ENCODE measurements at places on chromosomes 6 and 20.

- no peak for DNase-seq
Measured at GRCh38 chr6:52931351-52931750, 21.9 kb upstream of the GSTA3 start.

- DNase-seq: no peak
Measured at GRCh38 chr6:69881322-69882151, 15.2 kb downstream of the COL19A1 start.

DNA sequence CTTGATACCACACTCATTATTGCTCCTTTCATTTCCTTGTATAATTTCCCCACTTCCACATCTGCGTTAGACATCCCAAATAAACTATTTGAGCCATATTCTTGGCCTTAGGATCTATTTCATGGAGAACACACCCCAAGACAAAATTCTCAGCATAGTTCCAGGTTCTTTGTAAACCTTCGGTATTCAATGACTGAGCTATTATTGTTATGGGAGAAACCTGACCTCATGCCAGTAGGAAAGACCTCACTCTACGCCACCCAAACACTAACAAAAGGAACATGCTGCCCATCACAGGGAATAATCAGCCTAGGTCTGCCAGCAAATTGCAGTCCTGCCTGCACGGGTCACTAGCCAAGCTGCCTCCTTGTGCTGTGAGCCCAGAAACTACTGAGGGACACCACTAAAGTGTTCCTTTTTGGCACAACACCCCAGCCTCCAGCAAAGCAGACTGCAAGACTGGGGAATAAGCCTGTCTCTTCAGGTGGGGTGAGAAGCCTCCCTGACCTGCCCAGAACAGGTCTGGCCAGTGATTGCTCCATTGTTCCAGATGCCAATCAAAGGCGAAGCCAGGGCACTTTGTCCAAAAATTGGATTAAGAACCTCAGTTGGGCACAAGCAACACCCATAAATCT lies 371.8 kb downstream of the MAFB start:
- DNase-seq: no peak

- DNase-seq: no peak
Measured at GRCh38 chr20:3998998-3999397, 16.4 kb downstream of the RNF24 start.

GRCh38 chr6:121828146-121828886 lies 392.9 kb downstream of the GJA1 start:
- no peak for DNase-seq

- DNase-seq: no peak
Measured at GRCh38 chr20:32597714-32598113, 12.6 kb upstream of the NOL4L start.

DNA sequence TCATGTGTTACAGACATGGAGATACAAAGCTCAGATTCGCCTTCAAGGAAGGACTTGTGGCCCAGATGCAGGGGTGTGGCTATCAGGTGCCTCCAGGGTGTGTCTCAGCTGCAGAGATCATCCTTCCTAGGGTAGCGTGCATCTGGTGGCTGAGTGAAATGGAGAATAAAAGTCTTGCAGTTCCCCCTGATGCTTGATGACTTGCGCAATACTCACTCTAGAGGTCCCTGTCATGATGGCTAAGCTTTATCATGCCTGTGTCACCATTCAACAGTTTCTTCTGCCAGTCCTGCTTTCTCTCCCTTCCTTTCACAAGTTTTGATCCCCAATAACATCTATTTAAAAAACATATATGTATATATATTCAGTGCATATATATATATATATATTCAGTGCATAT lies 228.1 kb downstream of the PAX1 start:
- no peak for DNase-seq

DNA sequence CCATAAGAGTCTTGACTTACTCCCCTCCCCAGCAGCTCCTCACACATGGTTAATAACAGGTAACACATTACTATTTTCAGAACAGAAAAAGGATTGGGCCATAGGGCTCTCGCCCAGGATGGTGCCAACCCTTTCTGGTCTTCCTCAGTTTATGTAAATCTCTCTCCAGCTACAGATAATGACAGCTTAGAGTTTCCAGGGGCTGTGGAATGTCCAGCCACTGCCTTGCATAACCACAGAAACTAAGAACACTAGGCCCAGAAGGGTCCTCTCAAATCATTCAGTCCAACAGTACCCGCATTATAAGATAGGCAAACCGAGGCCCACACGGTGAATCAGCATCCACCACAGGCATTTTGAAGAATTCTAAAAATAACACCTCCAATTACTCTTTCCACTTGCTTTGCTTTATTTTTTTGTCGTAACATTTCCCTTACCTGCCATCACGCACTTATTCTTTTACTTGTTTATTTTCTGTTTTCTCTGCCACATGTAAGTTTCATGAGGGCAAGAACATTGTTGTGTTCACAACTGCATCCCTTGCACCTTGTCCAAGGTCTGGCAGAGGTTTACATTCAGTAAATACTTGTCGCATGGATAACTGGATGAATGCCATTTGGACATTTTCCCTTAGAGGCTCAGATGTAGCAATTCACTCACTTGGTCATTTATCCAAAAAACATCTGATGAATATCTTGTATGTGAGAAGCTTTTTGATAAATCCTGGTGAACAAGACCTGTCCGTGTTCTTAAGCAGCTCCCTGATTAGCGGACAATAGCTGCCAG lies 6.4 kb upstream of the SDC4 start:
- DNase-seq: no peak

GRCh38 chr6:73734832-73735453 lies 38.9 kb downstream of the CD109 start:
- no peak for DNase-seq

DNA sequence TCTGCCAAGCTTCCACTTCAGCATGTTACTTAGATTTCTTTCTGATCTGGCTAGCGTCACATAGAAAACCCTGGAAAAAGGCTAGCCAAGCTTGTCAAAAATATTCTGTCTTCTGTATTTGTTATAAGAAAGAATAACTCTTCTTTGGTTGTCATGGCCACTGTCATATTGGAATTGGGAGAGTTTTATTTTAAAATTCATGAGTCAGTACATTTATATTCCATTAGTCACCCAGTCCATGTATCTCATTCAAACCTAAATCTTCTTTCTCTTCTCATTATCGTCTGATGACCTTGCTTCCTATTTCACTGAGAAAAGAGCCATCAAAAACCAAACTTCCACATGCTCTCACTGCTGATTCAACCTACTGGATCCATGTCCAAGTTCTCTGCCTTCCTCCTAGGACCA lies 65.7 kb downstream of the EPM2A start:
- DNase-seq: no peak

DNA sequence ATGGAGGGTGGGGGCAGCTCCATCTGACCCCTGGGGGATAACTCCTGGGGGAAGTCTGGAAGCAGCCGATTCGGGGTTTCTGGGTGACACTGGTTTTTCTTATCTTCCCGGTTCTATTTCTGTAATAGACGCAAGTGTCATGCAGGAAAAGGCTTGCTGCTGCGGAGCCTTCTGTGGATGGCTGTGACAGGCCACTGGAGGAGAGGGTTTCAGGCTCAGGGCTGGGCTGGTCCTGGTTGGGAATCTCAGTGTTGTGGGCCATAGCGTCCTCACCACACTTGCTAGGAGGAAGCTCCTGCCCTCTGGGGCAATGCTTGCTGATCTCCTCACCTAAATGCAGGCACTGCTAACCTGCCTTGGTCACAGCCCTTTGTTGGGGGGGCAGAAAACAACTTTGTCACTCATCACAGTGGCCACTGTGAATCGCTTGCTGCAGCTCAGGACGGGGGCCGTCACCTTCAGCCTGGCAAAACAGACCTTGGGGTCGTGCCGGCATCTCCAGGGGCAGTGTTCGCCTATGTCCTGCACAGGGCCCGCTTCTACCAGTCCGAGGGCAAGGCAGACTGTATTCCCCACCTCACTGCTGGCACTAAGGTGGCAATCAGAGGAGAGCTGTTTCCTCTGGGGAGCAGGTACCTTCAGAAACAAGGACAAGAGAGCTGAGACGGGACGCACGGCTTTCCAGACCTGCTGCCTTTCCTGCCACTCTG lies 4.4 kb upstream of the TUBB1 start:
- no peak for DNase-seq

GRCh38 chr6:43927532-43928210 lies 157.7 kb downstream of the VEGFA start:
- no peak for DNase-seq

- DNase-seq: no peak
Measured at GRCh38 chr20:36112112-36112511, 42.4 kb upstream of the EPB41L1 start.

DNA sequence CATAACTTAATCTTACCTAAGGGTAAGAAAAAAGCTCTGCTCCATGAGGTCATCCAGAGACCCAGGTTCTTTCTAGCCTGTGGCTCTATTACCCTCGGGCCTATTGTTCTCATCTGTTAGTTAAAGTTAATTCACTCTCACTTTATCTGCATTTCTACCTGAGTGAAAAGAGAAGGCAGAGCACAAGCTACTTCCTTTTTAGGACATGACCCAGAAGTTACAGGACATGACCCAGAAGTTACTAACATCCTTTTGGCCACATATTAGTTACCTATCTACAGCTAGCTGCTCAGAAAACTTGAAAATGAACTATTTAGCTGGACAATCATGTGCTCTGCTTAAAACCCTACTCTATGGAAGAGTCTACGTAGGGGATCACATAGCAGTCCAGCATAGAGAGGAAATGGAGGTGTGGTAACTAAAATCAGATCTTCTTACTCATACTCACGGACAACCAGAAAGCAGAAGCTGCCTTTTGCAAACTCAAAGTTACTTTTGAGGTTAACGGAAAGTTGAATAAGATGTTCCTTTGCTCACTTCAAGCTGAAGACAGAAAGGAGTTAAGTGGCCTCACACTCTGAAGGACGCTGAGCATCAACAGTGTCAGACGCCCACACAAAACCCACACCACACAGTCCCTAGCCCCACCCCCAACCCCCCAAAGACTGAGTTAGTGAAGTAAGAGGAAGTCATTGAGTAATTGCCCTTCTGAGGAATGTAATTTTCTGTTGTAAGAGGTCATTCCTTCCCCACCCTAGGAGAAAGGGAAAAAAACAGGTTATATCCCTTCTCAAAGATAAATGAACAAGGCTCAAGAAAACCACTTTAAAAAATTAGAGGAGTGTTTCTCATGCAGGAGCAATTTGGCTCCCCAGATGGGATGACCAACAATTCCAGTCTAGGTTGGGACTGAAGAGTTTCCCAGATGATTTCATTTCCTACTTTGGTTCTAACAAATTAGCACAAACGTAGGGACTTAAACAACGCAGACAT lies 45.9 kb upstream of the TAB2 start:
- DNase-seq: peak; percentile 80

DNA sequence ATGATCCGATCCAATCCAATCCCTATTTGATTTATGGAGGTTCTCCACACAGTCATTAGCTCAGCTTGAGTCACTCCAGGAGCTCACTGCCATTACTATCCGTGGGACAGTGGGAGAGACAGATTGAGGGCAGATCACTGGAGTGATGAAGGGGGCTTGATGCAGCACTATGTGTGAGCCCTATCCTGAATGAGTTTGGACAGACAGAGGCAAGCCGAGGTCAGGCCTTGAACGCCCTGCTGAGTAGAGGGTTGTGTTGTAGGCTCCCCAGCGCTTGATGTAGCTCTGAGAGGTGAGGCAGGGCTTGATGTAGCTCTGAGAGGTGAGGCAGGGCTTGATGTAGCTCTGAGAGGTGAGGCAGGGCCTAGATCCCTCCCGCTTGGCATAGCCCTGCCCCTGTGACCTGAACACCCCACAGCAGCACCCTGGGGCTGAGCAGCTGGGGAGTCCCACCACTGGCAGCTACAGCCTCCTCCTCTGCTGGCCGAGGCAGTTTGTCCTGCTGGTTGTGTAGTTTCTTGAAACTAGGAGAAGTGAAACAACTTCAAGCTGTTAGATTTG lies 58.7 kb downstream of the ZFAND3 start:
- no peak for DNase-seq

GRCh38 chr20:47551841-47552240 lies 50.2 kb downstream of the NCOA3 start:
- no peak for DNase-seq

- no peak for DNase-seq
Measured at GRCh38 chr6:13495112-13495776, 7.8 kb upstream of the GFOD1 start.

GRCh38 chr20:62063315-62063980 lies 2.2 kb downstream of the TAF4 start:
- DNase-seq: no peak

DNA sequence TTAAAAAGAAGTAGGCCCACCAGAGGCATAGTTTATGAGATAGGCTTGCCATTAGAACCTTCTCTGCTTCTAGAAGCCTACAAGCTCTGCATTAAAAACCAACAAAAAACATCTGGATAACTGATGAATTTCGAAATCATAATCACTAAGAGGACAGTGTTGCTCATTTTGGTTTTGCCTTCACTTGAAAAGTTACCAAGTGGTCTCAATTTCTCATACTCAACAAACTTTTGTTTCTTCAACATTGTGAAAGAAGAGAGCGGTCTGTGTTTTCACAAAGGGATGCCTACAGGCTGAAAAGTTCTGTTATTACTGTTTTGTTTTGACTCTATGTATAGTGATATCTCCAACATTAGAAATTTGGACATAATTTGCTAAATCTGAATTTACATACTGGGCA lies 98.9 kb downstream of the PDSS2 start:
- no peak for DNase-seq

DNA sequence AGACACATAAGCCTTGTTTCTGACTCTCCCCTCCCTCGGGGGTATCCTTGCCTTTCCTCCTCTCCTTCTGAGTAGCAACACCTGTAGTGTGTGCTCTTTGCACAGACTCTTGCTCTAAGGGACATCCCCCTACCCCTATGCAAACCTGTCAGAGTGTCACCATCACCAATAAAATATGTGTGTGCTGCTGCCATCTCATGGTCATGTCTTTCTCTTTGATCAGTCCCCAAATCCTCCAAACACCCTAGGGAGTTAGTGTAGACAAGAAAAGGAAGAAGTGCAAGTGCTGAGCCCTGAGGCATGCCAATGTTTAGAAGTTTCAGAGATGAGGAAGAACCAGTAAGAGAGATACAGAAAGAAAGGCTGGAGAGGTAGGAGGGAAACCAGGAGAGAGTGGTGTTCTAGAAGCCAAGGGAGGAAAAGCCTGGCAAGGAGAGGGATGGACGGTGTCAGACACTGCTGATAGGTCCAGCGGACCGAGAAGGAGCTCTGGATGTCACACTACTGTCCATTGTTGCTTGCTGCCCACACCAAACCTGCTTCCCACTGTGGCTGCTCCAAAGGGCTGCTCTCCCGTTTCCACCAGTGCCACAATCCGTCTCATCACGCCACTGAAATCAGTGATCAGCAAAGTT lies 16.4 kb downstream of the TRMT6 start:
- DNase-seq: no peak

GRCh38 chr6:150312395-150312794 lies 56.4 kb upstream of the IYD start:
- no peak for DNase-seq

All from activated CD4-positive, alpha-beta T cell treated with anti-CD3 and anti-CD28 coated beads, Interleukin-2, amount 50 U/mL, for 4 hours (primary cell).